ENCODE measurements at places on chromosomes 5 and 9.

DNA sequence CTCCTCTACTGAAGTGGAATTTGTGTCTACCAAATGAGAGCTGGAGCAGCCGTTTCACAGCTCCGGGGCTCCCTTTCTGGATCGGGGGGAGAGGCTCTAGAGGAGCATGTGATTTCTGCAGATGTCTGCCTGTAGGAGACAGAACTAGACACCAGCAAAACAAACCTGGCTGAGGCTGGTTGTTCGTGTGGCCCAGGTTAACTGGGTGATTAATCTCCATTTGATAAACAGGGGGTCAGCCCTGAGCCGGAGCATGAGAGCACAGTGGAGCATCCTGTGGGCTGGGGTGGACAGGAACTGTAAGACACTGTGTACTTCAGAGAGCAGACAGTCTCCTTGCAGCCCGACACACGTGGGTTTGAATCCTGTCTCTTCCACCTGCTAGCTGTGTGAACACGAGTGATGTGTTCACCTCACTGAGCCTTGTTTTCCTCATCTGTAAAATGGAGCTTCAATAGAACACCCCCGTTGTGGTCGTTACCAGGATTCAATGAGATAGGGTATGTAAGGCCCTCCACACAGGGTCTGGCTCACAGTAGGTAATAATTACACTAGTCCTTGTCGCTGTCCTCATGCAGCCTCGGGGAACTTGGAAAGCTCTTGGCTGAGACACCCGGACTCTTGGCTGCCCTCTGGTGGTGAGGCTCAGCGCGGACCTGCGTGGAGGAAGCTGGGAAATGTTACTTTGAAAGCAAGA, 12.9 kb downstream of the CXCL14 start:
- DNase-seq = no peak

- DNase-seq = no peak
Measured at GRCh38 chr9:92650296-92650695, 19.6 kb downstream of the IPPK start.

- no peak for DNase-seq
Measured at GRCh38 chr5:124907098-124907644, 160.7 kb upstream of the ZNF608 start.

GRCh38 chr9:128340691-128341434, 536 bp downstream of the SLC27A4 start:
- DNase-seq = no peak

- no peak for DNase-seq
Measured at GRCh38 chr5:61933787-61934626, 372.0 kb upstream of the KIF2A start.

- DNase-seq = no peak
Measured at GRCh38 chr5:14915291-14915952, 43.8 kb upstream of the ANKH start.

GRCh38 chr5:25025831-25026230, 381.1 kb upstream of the CDH10 start:
- no peak for DNase-seq

GRCh38 chr5:159392871-159393270, 62.6 kb upstream of the IL12B start:
- no peak for DNase-seq

DNA sequence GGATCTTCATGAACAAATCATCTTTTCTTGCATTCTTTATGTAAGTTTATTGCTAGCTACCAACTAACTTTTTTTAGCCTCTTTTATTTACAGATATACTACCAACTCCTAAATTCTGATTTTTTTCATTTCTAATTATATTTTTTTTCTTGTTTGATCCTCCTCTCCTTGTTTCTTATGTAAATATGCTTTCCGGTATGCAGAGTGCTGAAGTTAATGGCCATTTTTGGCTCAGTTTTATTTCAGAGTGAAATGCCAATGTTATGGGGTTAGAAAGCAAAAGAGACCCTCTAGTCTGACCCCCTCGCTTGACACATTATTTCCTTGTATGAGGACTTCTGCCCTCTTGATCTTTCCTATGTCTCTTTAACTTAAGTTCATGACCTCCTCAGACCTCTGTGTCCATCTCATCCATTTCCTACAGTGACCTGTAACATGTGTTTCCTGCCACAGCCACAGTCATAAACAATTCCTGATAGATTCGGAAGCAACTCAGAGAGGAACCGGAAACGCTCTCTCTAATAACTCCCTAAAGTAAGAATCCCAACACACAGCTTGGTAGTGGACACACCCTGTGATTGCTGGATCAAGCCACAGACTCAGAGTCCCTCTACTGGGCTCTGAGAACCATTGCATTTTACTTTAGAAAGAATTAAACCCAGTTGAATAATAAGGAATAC, 42.9 kb upstream of the AFAP1L1 start:
- DNase-seq = no peak
